ENCODE measurements at places on chromosomes 2 and 18.

- DNase-seq, result no peak
Measured at GRCh38 chr18:48621240-48621639, 82.4 kb downstream of the CTIF start.

DNA sequence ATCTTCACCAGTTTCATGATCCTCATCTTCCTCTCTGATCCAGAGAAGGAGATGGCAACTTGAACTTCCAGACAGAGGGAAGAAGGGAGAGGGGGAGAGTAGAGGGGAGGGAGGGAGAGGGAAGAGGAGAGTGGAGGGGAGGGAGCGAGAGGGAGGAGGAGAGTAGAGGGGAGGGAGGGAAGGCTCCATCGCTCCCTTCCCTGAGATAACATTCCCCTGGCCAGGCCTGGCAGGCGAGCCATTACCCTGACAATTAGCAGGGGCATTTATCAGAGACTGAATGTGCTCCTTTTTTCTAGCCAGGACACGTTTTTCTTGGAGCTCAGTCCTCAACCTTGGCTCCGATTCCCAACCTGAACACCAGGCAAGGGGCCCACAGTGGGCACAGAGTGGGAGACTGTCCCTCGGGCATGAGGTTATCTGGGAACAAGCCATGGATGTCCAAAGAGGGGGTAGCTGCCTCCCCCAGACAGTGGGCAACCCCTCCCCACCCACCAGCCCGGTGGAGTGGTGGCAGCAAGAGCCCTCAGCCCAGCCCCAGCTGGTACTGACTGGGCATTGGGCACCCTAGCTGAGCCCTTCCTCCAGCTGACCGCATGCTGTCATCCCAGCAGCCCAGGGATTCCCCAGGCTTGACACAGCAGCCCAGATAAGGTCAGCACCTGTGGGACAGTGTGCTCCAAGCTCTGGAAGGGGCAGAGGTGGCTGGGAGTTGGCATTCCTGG is 81.8 kb downstream of the TNS1 start:
- no peak for DNase-seq

- DNase-seq, result no peak
Measured at GRCh38 chr2:195333869-195334268, 323.2 kb upstream of the SLC39A10 start.

- DNase-seq, result no peak
Measured at GRCh38 chr2:205995260-205995659, 90.7 kb downstream of the INO80D start.

DNA sequence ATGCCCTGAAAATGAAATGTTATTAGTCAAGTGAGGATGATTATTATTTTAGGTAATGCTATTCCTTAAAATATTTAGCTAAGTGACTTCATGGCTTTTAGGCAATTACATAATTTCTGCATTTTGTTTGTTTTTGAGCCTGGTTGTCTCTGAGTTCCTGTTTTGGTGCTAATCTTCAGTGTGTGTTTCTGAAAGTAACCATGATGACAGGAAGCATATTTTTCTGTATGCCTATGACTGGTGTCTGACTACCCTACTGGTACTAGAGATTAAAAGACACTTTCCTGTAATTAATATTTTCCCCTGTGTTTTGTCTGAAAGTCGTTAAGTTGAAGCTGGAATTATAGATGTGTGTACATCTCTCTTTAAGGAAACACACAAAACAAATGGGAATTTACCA is 295.0 kb upstream of the SPRED2 start:
- DNase-seq, result no peak

- no peak for DNase-seq
Measured at GRCh38 chr2:74887960-74888700, 54.2 kb downstream of the HK2 start.

DNA sequence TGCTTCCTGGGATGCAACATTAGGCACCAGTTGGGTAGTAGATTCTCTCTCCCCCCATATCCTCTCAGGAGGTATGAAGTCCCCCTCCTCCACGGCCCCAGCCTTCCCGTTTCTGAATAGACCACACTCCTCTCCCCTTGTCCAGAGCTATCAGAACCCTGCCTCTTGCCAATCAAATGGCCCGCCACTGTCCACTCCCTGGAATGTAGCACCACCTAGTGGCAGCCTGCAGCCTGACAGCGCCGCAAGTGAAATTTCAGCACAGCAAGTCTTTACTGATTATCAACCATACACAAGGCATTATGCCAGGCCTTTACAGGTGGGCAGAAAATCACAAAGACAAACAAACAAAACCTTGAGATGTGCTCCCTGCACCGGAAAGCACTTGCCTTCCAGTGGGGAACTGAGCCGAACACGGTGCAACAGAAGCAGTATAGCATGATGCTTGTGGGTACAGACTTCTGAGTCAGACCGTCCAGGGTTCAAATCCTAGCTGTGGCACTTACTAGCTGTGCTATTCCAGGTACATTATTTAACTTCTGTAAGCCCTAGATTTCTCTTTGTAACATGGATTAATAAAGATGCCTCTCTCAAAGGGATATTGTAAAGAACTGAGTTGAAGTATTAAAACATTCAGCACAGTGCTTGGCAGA is 174.0 kb downstream of the SMAD2 start:
- DNase-seq, result no peak

GRCh38 chr2:136131961-136132824 is 14.2 kb upstream of the CXCR4 start:
- peak; percentile 60 for DNase-seq

DNA sequence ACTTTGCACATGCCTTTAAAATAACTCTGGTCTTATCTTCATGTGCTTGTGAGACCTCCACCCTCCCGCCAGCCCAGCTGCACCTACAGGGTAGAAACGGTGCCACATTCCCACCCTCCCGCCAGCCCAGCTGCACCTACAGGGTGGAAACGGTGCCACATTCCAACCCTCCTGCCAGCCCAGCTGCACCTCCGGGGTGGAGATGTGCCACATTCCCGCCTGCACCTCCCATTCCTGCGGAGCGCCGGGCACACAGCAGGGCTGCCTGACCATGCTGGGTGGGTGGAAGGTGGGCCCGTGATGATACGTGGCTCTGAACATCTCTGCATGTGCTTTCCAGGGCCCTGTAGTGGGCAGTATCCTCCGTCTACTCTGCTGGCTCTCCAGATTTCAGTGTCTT is 243.7 kb upstream of the PXDN start:
- DNase-seq, result no peak

DNA sequence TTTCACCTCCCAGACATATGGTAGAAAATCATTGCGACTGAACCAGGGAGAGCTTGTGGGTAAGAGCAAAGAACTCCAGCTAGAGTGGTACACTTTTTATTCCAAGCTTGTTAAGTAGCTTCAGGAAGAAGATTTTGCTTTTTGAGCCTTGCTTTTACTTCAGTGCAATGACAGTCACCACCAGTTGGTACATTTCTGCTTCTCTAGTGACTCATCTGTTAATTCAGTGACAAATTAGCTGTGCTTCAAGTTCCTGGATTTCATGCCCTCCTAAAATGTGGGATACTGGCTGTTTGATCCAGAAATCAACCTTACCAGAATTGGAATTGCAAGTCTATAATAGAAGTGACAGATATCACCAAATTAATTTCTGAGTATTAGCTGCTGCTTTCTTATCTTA is 117.6 kb upstream of the TTN start:
- no peak for DNase-seq

DNA sequence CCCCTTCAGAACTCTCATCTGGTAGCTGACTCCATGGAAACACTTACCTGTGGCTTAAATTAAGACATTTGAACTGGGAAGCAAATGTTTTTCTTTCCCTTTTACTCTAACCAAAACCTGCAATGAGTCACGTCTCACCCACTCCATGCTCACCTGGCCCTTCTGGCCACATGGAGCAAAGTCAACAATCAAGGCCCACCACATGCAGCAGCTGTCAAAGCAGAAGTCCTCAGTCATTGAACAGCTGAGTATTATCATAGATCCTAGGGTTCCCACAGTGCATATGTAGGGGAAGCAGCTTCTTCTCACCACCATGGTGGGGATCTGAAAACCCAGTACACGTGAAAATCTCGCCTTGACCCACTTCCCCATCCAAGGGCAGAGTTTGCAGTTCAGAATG is 12.3 kb upstream of the MEP1B start:
- no peak for DNase-seq

DNA sequence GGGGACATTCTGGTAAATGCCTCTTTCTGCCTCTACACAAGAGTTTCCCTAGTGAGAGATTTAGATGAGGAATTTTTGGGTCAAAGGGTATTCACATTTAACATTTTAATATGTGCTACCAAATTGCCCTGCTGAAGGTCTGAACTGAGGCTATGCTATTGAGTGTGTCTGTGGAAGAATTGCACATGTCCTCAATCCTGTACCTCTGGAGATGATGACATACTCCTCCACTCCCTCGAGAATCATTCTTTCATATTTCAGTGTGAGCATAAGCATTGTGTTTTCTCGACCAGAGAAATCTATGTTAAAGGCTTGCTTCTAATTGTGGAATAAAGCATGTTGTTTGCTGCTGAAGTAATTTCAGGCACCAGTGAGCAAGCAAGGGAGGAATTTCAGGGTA is 110.5 kb downstream of the TSN start:
- DNase-seq, result no peak

- DNase-seq, result no peak
Measured at GRCh38 chr2:199975273-199975895, 20.0 kb downstream of the MAIP1 start.

DNA sequence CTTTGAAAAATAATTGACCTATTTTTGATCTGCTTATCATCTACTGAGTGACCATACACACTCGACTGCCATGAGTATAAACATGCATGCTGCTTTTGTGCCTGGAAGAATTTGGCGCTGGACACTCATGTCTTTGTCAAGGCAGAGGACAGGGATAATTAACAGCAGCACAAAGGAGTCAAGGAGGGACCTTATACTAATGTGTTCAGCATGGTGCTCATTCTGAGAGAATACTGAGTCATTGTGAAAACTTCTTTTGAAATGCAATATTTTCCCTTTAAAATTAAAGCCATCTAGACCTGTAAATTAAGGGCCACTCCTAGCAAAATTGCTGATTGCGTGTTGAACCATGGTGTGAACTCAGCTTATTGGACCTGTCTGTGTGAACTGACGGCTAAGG is 116.3 kb downstream of the ZNF532 start:
- DNase-seq, result no peak

- no peak for DNase-seq
Measured at GRCh38 chr2:163397451-163397850, 338.4 kb downstream of the FIGN start.

DNA sequence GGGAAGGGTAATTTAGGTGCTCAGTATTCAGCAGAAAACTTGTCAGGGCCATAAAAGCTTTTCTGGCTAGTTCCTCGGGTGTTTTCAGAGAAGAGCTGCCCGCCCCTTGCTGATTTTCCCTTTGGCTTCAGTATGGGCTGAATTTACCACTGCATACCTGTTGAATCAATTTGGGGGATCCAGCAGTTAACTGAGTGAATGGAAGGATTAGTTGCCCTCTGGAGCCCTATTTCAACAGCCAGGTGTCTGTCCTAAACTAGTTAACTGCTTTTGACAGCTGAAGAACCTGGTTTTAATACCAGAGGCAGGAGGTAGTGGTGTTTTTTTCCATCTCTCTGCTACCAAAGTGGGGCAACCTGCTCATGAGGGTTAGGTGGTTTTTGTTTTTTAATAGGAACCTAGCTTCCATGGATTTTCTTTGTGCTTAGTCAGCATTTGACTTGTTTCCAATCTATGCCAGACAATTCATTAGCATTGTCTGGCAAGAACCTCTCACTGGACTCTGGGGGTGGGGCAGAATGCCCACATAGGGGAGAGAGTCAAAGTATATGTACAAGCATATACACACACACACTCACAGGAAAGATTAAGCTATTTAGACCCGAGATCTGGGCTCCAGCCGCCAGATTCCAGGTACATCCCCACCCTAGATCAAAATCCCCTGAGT is 166.5 kb upstream of the SIX3 start:
- no peak for DNase-seq

- DNase-seq, result no peak
Measured at GRCh38 chr2:181646415-181646987, 10.4 kb downstream of the CERKL start.

DNA sequence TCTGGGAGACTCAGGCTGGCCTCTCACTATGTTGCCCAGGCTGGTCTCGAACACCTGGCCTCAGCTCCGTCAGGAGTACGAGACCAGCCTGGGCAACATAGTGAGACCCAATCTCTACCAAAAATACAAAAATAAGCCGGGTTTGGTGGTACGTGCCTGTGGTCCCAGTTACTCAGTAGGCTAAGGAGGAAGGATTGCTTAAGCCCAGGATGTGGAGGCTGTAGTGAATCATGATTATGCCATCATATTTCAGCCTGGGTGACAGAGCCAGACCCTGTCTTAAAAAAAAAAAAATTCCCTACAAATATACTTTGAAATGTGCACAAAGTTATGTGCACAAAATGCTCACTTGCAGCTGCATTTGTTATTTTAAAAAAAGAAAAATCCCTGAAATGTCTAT is 26.3 kb upstream of the AGAP1 start:
- no peak for DNase-seq

DNA sequence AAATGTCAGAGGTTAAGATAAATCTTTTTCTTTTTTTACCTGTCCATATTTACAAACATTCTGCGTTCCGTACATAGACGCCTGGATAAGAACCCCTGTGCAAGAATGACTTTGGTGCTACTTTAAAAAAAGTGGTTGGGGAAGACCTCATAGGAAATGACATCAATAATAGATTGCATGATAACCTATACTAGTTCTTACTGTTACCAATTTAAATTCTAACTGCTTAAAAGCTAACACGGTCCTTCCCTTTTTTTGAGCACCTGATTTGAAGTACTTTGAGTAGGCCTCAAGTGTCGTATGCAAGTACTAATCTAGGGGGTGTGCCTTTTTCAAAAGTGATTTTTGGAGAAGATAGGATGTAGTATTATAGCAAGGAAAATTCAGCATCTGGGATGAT is 2.1 kb downstream of the SLC39A10 start:
- DNase-seq, result no peak

DNA sequence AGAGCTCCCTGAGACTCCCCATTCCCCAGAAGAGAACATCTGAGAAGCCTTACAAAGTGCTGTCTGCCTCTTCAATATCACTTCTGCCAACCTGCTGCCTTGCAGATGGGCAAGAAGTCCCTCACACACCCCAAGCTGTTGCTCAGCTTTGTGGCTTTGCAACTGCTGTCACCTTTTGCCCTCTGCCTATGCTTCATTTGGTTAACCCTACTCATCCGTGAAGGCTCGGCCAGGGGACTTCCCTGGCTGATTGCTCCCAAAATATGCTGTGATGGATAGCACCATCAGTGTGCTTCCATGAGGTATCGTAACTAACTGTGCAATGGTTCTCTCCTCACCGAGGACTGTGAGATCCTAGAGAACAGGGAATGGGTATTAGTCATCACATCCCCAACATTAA is 88.9 kb upstream of the CYP1B1 start:
- no peak for DNase-seq

GRCh38 chr2:213238753-213239495 is 45.3 kb upstream of the SPAG16 start:
- DNase-seq, result no peak
